ENCODE measurements at places on chromosomes 7 and 10.

DNA sequence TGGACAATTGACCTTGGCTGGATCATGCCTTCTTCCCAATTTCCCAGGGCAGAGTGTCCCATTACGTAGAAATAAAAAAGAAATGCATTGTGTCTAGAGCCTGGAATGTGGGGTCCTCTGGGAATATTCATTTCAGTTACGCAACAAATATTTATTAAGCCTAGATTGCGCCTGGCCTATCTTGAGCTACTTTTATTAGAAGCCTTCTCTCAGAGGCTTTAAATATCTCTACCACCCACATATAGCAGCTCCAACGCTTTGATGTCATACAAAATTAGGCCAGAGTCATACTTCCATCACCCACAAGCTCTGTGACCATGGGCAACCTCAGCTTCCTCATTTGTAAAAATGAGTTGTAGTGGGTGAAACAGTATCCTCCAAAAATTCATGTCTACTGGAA, 24.9 kb upstream of the CARD11 start:
- no peak for DNase-seq

GRCh38 chr10:46327685-46328084, 40.9 kb downstream of the ANTXRL start:
- DNase-seq = no peak

- DNase-seq = no peak
These were observed 31.3 kb upstream of the SHH start for GRCh38 chr7:155843426-155844018.

DNA sequence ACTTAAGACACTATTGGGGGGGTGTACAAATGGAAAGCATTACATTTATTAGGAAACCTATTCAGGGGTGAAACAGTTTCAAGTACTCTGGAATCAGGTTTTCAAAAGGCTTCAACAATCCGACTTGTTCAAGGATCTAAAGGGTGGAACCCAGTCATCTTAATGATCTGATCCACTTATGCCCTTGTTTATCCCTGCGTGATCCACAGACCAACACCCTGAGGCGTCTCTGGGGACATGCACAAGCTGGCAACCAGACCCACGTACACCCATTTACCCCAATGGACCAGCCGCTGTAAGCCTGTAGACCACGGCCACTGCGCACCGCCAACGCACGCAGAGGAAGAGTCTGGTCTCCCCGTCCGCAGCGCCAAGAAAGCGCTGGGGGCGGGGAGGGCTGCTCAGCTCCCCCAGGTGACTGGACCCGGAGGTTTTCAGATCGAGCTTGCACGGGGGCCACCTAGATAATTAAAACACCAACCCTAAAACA, 13.4 kb downstream of the HNRNPF start:
- DNase-seq = no peak

DNA sequence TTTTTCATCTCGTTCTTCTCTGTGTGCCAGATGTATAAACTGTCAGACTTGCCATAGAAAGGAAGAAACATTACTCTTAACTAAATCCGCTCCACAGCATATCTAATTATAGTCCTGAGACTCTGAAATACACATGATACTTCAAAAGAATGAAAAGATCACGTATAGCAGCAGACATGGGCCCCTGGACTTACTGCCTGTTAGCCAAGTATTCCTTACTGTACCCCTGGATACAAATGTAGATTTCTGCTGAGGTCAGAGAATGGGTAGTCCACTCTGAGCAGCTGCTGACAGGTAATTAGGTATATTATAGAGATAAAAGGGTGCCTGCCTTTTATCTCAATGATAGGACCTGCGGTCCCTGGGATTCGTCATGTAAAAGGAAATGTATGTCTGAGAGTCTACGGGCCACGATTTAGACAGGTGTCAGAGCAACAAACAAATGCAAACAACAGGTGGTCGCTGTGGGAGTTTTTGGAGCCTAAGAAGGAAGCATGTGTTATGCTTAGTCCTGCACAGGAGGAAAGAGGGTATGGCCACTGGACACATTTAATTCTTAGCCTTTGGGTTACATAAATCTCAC, 69.4 kb downstream of the VOPP1 start:
- no peak for DNase-seq

DNA sequence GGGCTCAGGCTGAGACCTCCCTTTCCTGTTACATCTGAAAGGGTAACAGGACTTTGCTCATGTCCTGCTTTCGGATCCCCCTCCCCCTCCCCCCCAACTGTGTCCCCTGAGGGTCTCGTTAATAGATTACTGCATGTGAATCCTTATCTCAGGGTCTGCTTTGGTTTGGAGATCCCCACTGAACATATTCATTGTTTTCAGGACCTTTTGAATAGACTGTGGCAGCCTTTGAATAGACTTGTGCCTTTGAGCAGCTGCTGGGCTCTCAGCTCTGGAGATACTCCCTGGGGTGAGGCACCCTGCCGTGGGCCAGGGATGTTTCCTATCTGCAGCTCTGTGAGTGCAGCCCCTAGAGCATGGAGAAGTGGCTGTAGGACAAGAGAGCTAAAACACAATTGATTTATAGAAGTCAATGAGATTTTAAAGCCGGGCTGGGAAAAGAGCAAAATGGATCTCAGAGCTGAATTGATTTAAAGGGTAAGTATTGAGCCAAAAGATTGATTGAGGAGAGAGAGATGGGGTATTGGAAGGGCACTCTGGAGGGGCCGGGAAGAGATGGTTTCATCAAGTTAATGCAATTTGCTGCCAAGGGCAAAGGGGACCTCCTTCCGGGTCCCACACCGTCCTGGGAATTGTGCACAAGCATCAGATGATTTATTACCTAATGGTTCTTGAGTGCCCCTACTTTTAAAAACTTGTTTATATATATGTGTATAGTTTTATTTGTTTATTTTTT, 9.9 kb downstream of the ARHGAP22 start:
- DNase-seq = no peak

DNA sequence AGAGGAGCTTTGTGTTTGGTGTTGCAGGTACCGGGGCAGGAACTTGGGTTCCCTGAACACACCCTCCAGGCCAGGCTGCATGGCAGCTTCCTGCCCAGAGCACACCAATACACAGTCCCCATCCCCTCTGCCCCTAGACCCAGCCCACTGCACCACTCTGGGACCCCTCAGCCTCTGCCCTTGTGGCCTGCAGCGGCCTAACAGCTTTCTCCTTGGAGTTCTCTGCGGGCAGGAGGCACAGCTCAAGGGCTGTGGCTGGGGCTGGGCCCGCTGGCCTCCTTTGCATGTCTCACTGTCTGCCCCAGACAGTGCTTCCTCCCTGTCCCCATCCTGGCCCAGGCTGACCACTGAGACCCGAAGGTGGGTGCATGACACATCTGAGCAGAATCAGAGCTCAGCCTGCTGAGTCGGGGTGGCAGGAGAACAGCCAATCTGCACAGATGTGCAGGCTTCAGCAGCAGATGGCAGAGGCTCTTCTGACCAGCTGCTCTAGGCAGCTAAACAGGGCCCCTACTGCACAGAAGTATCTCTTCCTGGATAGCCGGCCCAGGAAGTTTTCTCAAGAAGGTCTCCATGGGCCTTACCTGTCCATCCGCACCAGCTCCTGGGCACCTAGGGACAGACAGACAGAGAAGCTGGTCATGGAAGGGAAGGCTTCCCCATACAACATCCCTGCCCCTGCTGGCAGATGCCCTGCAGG, 20.8 kb downstream of the VSIR start:
- no peak for DNase-seq

GRCh38 chr7:7099584-7100014, 82.7 kb upstream of the C1GALT1 start:
- no peak for DNase-seq

- no peak for DNase-seq
These were observed 245.4 kb downstream of the AUTS2 start for GRCh38 chr7:69843653-69844052.

DNA sequence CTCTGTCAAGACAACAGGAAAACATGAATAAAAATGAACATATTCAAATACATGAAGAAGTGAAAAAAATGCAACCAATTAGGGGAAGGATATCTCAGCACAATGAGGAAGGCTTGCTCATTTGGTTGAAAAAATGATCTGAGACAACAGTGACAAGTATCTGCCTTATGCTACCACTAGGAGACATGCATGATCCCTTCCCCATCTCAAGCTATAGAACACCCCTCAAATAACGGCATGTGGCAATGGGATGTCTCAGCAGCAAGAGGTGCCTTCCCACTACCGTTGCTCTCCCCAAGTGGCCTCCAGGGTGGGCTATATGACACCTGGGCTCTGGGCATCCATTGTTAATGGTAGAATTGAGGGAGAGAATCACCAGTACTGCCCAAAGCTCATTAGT, 98.1 kb upstream of the RSU1 start:
- no peak for DNase-seq

DNA sequence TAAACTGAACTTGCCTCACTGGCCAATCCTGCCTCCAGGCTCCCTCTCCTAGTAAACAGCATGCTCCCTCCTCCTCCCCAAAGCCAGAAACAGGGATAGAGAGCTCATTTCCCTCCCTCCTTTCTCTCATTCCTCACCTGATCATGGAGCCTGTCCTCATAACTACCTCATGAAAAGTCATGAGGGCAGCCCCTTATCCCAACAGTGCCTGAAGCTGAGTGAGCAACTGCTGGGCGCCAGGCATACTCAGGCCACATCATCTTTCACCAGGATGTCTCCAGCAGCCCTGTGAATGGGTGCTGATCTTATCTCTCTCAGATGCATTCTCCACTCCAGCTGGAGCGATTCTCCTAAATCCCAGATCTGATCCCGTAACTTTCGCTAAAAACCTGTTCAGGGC, 307.2 kb downstream of the PRPF18 start:
- no peak for DNase-seq
